Stimulated activated naive CD4-positive, alpha-beta T cell treated with Interleukin-2 at 50 U/mL for 16 hours (primary cell): ENCODE measurements at places on chromosomes 13 and 19.

- DNase-seq = no peak
Measured at GRCh38 chr13:75440100-75440499, 41.9 kb downstream of the TBC1D4 start.

DNA sequence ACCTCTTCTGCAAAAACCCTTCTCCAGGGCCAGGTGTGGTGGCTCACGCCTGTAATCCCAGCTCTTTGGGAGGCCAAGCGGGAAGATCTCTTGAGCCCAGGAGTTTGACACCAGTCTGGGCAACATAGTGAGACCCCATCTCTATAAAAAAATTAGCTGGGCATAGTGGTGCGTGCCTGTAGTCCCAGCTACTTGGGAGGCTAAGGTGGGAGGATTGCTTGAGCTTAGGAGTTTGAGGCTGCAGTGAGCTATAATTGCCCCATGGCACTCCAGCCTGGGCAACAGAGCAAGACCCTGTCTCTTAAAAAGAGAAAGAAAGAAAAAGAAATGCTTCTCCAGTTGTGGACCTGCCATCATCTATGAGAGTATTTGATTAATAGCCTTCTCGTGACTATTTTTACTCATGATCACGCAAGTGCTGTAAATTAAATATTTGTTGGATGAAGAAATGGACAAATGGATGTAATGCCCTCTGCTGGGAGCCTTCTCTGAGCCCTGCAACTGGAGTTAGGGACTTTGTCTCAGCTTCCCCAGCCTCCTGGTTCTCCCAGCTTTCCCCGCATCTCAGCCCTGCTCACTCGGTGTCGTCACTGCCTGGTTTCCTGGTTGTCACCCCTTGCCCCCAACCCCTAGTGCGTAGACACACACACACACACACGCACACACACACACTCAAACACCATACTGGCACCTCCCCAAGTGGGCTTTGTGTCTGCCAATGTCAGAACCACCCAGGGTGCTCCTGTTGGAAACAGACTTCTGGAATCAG is 12.2 kb downstream of the WIZ start:
- no peak for DNase-seq

DNA sequence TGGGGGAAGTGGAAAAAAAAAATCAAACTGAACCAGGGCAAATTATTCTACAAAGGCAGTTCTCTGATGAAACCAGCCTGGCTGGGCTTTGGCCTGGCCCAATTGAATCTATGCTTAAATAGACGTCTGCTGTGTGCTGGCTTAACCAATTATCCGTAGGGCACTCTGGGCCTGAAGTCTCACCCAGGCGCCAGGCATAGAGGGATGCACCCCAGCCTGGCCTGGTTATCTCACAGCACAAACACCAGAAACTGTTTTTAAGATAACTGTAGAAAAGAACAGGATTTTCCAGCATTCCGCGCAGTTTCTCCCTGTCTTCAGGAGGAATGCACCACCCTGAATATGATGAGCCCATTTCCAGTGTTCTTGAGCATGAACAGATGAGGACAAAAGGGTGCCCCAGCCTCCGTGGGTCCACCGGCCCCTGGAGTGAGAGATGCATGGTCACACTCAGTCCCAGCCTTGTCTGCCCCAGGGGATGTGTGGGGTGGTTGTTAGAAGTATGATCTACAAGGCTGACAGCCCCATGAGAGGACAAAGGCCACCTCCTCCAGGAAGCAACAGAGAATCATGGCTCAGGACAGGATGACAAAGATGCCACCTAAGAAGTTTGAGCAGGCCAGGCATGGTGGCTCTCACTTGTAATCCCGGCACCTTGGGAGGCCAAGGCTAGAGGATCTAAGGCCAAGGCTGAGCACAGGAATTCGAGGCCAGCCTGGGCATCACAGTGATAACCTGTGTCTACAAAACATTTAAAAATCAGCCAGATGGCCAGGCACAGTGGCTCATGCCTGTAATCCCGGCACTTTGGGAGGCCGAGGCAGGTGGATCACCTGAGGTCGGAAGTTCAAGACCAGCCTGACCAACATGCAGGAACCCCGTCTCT is 50.2 kb downstream of the PEPD start:
- no peak for DNase-seq

- no peak for DNase-seq
Measured at GRCh38 chr13:22095794-22096193, 424.9 kb downstream of the FGF9 start.

- no peak for DNase-seq
Measured at GRCh38 chr19:49579947-49580263, 451 bp downstream of the NOSIP start.
